B cell (primary cell): ENCODE measurements at places on chromosomes 16 and 17. TPM values are rescaled to one million over a fixed set of nuclear protein-coding genes. Genes with fewer than 3 reads are reported as not detected.

The SRRM2 gene
- total RNA-seq = 1,470 and 1,485 TPM in 2 replicates

The SOCS1 gene
- total RNA-seq = 107 TPM in 2 replicates

The JUP gene
- 56.1 and 63.3 TPM in 2 replicates for total RNA-seq

The KCNAB3 gene
- total RNA-seq = 11.4 and 15.5 TPM in 2 replicates

The SLC35G6 gene
- total RNA-seq = 0.30 TPM in 1 of 2 replicates, not detected in the other

The HOXB6 gene
- not detected in 2 replicates for total RNA-seq

The PARD6A gene
- total RNA-seq = 13.6 and 14.8 TPM in 2 replicates
